ENCODE measurements at places on chromosomes 4 and X.
A peak's percentile ranks its signal among the peaks of the same experiment; 100 is the strongest.

GRCh38 chrX:110462957-110463356, 104.3 kb downstream of the RTL9 start:
- DNase-seq: no peak

DNA sequence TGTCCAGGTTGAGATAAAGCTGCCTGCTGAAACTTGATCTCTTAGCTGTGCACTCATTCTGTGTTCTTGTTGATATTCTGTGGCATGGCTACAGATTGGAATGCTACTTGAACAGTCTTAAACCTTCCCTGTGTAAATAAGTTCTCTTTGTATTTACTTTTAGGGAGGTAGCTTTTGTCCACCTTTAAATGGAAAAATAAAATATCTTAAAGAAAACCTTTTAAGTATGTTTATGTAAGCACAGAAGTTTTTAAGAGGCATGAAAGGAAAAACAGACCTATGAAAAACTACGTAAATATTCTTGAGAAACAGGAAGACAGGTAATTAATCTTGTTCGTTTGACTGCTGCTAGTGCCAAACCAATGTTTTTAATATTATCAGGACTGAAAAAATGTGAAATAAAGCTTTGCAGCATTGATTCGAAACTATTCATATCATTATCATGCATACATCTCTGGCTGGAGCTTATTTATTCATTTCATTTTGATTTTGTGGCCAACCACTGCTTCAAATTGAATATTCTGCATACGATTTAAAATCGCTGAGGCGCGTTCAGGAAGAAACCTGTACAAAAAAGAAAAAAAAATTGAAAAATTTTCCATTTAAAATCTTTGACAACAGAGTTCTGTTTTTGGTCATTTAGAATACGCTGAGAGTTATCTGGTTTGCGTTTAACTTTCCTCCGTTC, 17.8 kb downstream of the HSD17B13 start:
- DNase-seq: no peak

DNA sequence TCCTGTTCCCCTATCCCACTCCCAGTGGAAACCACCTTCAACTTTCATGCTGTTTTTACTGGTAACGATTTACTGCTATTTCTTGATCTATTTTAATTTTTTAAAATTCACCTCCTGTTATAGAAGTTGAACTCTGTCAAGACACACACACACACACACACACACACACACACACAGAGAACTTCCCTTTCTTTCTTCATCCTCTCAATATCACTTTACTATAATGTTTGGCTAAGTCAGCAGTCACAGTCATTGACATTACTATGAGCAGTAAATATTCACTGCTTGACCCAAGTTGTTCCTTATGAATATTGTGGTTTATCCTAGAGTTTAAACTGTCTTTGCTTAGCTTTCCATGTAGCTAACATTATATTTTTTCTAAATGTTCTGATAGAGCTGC, 24.0 kb upstream of the SGMS2 start:
- no peak for DNase-seq

- no peak for DNase-seq
Measured at GRCh38 chr4:10023806-10024205, 2.5 kb upstream of the SLC2A9 start.

DNA sequence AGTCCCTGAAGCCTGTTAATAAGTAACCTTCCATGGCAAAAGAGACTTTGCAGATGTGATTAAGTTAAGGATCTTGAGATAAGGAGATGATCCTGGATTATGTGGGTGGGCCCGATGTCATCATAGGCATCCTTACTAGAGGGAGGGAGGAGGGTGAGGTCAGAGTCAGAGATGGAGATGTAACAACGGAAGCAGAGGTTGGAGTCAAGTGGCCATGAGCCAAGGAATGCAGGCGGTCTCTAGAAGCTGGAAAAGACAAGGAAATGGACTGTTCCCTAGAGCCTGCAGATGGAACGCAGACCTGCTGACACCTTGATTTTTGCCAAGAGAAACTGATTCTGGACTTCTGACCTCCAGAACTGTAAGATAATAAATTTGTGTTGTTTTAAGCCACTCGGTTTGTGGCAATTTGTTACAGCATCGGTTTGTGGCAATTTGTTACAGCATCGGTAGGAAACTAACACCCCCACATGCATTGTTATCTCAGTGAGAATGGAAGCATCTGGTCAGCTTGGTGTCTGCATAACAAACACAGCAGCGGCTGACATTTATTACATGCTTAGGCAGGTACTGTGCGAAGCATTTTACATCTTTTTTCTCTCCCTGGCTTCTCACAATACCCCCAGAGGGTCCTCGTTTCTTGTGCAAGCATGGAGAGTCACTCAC, 55.6 kb downstream of the CLDN34 start:
- DNase-seq: peak; percentile 88

- no peak for DNase-seq
Measured at GRCh38 chr4:78561677-78562076, 10.1 kb downstream of the ANXA3 start.

DNA sequence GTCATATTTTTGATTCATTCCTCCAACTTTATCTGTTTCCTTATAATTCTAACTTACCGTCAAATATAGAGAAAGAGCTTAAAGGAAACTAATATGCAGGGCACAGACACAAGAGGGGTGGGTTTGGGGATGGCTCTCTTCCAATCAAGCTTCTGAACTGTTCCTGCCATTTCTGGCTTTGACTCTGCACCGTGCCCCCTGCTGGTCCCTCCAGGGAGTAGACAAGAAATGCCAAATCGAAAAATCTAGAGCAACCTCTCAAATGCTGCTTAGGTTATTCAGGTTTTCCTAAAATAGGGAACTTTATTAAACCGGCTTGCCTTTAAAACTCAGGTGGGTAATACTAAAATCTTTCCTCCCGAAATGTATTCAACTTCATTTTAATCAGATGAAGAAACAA, 39.8 kb upstream of the VCX3A start:
- peak; percentile 4 for DNase-seq

GRCh38 chr4:55340266-55340665, 5.8 kb upstream of the SRD5A3 start:
- no peak for DNase-seq

- DNase-seq: no peak
Measured at GRCh38 chrX:53039236-53039635, 9.4 kb upstream of the GPR173 start.

GRCh38 chr4:181897935-181898334, 345.3 kb upstream of the TENM3 start:
- DNase-seq: peak; percentile 63

- no peak for DNase-seq
Measured at GRCh38 chr4:107492566-107492965, 227.5 kb downstream of the PAPSS1 start.
